ENCODE measurements at places on chromosomes 12 and 14. TPM values are rescaled to one million over a fixed set of nuclear protein-coding genes. Genes with fewer than 3 reads are reported as not detected.

CFAP54 gene
- 1.2 TPM for total RNA-seq

DIO3 gene
- total RNA-seq: not detected

TSPAN19 gene
- not detected for total RNA-seq

ACRBP gene
- total RNA-seq: 1.8 TPM

GRCh38 chr12:100986595-100987547 lies 192.3 kb downstream of the ANO4 start:
- H3K36me3 ChIP-seq: no peaks in the 10 kb centered on the region
- no peak for DNase-seq
- H3K4me3 ChIP-seq: no peak overlapping the region
- peaks cover 11% of the 10 kb centered on the region for H3K4me1 ChIP-seq
- H3K27me3 ChIP-seq: no peaks in the 10 kb centered on the region

DNA sequence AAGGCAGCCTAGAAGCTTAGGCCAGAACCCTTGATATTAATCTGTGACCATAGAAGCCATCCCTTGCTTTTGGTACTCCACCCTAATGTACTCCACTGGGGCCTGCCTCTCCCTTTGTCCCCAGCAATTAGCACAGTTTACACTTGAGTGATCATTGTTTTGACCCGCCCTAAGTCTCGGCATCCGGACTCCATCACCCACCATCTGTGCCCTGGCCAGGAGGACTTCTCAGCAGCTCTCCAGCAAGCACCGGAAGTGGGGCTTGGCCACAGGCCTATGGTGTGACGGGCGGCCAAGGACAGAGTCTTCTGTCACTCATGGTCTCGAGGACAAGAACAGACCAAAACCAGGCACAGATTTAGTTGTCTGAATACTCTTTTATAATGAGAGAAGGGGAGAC lies 126.5 kb upstream of the NTF3 start:
- H3K27me3 ChIP-seq: peaks cover 2% of the 10 kb centered on the region
- no peak overlapping the region for H3K27ac ChIP-seq
- no peaks in the 10 kb centered on the region for H3K36me3 ChIP-seq

- no peak overlapping the region for H3K4me3 ChIP-seq
- H3K4me1 ChIP-seq: no peaks in the 10 kb centered on the region
Observed at GRCh38 chr12:47071241-47071852, 8.1 kb upstream of the PCED1B start.

All from GM12878 (cell line).